ENCODE measurements at places on chromosomes 3 and 15. TPM values are rescaled to one million over a fixed set of nuclear protein-coding genes. Genes with fewer than 3 reads are reported as not detected.

Gene CGNL1
- 5.7 TPM for polyA plus RNA-seq

Gene TM6SF1
- polyA plus RNA-seq: 11.7 TPM

DNA sequence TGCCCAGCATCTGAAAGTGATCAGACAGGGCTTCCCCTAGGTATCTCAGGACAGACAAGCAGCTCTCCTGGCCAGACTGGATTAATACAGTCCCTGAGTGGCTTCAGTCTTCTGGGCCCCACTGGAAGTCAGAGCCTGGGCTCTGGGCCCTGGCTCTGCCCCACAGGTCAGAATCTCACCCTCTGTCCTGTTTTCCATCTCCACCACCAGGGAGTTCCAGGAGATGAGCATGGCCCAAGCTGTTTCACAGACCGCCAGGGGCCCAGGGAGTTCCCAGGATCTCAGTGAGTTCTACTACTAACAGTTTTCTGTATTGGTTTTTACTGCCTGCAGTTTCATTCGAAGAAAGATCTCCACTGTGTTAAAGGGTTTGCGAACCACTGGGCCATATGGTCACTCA lies 131.5 kb downstream of the MEX3B start:
- DNase-seq: no peak

GRCh38 chr3:160478338-160478737 lies 28.8 kb upstream of the TRIM59 start:
- DNase-seq: no peak

GRCh38 chr3:12395349-12396012 lies 88.8 kb upstream of the TSEN2 start:
- DNase-seq: no peak

Gene DISP2
- polyA plus RNA-seq: 0.55 TPM

Gene AHSG
- polyA plus RNA-seq: 0.23 TPM

DNA sequence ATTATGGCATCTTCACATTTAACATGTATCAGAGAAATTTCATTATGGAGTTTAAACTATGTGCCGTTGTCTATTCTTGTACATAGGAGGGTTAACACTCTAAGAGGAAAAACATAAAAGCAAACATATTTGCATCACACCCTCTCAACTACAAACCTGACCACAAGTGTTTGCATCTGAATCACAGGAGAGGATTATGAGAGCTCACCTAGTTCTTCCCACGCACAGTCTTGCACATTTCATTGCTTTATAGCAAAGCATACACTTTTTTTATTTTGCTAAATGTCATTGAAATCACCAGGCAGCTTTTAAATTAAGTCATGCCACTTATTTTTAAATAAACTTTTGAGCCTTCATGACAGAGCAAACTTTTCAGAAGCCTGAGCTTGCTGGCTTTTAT lies 12.5 kb downstream of the TRAT1 start:
- no peak for DNase-seq
